ENCODE measurements at places on chromosomes 16 and 17. TPM values are rescaled to one million over a fixed set of nuclear protein-coding genes. Genes with fewer than 3 reads are reported as not detected.
A peak's percentile ranks its signal among the peaks of the same experiment; 100 is the strongest.

Gene KRTAP2-2
- not detected for total RNA-seq

Gene PMM2
- 21.4 TPM for total RNA-seq

Gene SLFN14
- not detected for total RNA-seq

Gene NOS2
- not detected for total RNA-seq

Gene PRSS8
- 26.0 TPM for total RNA-seq

Gene ATP1B2
- total RNA-seq, result 2.7 TPM

- no peaks in the 10 kb centered on the region for H3K36me3 ChIP-seq
- no peak for DNase-seq
- no peaks in the 10 kb centered on the region for H3K27me3 ChIP-seq
- no peak overlapping the region for H3K4me3 ChIP-seq
- H3K4me1 ChIP-seq, result peaks cover 16% of the 10 kb centered on the region
Measured at GRCh38 chr17:56699186-56699894, 105.8 kb downstream of the NOG start.

DNA sequence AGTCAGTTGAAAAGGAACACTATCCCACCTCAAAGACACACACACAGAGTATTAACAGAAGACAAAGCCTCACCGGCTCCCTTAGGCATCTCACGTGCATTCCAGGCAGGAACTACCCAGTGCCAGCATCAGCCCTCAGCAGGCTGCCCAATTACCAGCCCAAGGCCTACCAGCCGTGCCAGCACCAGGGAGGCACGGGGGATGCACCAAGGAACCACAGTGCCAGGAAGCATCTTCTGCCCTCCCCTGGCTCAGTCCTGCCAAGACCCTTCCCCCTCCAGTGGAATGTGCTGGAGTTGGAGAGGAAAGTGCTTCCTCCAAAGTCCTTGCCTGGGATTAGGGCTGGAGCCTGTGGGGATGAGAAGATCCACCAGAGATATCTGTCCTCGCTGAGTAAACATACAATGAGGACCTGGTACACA is 11.0 kb upstream of the KRT19 start:
- no peaks in the 10 kb centered on the region for H3K36me3 ChIP-seq
- no peak overlapping the region for H3K4me3 ChIP-seq
- H3K4me1 ChIP-seq, result peaks cover 23% of the 10 kb centered on the region
- no peak overlapping the region for H3K27ac ChIP-seq

DNA sequence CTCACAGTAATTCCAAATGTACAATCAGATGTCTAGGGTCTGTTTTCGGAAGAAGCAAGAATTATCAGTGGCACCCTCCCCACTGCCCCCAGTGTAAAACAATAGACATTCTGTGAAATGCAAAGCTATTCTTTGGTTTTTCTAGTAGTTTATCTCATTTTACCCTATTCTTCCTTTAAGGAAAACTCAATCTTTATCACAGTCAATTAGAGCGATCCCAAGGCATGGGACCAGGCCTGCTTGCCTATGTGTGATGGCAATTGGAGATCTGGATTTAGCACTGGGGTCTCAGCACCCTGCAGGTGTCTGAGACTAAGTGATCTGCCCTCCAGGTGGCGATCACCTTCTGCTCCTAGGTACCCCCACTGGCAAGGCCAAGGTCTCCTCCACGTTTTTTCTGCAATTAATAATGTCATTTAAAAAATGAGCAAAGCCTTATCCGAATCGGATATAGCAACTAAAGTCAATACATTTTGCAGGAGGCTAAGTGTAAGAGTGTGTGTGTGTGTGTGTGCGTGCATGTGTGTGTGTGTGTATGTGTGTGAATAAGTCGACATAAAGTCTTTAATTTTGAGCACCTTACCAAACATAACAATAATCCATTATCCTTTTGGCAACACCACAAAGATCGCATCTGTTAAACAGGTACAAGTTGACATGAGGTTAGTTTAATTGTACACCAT is 59.7 kb downstream of the HLF start:
- no peak overlapping the region for H3K4me3 ChIP-seq
- peaks cover 15% of the 10 kb centered on the region for H3K4me1 ChIP-seq
- DNase-seq, result no peak
- H3K36me3 ChIP-seq, result no peaks in the 10 kb centered on the region
- no peak overlapping the region for H3K27ac ChIP-seq
- no peaks in the 10 kb centered on the region for H3K27me3 ChIP-seq

DNA sequence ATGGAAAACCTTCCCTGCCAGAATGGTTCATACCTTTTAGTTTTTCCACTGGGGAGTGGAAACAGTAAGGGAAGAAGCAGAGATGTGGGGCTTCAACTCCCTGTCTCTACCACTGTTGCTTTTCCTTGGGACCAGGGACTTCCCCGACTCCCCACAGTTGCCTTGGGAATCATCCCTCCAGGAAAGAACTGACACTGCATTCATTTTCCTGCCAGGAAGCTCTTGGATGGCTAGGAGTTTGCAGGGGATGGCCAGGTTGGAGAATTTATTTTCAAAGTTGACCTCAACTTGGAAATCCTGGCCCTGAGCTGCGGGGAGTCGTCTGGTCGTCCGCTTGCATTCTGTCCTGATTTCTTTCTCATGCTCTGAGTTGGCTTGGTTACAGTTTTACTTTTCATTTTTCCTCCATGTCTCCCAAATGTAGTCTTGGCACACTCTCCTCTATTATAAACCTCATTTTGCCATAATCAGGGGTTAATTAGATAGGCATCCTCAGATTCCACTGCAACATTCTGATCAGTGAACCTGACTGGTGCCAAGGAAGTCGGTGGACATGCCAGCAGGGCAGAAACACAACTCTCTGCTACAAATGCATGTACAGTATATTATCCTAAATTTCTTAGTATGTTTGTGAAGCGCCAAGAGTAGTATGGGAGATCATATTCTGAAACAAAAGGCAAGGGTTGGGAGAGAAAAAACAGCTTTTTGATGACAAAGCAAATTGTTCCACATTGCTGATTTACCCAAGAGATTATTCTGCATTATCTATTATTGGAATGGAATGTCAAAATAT is 220.5 kb upstream of the XYLT1 start:
- H3K4me3 ChIP-seq, result no peak overlapping the region
- H3K27me3 ChIP-seq, result no peaks in the 10 kb centered on the region
- H3K36me3 ChIP-seq, result no peaks in the 10 kb centered on the region
- no peaks in the 10 kb centered on the region for H3K4me1 ChIP-seq
- H3K27ac ChIP-seq, result no peak overlapping the region

DNA sequence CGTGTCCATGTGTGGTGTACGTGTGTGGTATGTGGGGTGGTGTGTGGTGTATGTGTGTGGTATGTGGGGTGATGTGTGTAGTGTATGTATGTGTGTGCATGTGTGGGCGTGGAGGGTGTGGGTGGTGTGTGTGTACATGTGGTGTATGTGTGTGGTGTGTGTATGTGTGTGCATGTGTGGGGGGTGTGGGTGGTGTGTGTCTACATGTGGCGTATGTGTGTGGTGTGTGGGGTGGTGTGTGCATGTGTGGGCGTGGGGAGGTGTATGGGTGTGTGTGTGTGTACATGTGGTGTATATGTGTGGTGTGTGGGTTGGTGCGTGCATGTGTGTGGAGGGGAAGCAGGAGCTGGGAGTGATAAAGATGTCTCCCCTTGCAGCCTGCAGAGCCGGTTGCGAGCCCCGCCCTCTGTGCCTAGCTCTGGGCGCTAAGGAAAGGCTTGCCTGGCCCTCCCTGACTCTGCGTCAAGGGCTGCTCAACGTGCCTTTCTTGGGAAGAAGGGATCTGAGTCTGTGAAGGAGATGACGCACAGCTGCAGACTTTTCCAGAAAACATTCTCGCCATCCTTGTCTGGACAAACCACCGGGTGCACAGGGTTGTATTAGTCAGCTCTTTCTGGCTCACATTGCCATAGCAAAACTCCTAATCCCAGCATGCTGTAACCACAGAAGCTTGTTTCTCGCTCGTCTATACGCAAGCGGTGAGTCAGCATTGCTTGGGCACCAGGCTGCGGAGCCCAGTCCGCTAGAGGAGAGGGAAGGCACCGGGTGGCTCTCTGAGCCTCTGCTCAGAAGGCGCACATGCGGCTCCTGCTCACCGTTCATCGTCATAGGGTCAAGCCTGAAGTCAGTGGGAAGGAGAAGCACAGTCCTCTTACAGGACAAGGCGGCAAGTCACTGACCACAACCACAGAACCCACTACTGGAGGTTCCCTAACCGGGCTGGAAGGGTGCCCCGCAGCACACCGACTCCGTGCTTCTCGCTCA is 2.0 kb upstream of the CD300H start:
- H3K4me3 ChIP-seq, result no peak overlapping the region
- H3K4me1 ChIP-seq, result peaks cover 9% of the 10 kb centered on the region
- no peak for DNase-seq
- peak overlapping the region; percentile 52 for H3K27ac ChIP-seq

DNA sequence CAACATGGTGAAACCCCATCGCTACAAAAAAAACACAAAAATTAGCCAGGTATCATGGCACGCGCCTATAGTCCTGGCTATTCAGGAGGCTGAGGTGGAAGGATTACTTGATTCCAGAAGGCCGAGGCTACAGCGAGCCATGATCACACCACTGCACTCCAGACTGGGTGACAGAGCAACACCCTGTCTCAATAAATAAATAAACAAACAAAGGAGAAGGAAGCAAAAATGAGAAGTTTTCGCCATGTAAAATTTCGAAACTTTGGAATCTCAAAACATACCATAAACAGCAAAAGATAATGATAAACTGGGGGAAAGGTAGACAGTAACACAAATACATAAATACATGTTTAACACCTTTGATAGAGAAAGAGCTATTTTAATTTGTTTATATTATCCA is 130.9 kb downstream of the ZFHX3 start:
- H3K36me3 ChIP-seq, result no peaks in the 10 kb centered on the region
- DNase-seq, result no peak
- H3K4me3 ChIP-seq, result no peak overlapping the region
- H3K4me1 ChIP-seq, result peaks cover 19% of the 10 kb centered on the region

DNA sequence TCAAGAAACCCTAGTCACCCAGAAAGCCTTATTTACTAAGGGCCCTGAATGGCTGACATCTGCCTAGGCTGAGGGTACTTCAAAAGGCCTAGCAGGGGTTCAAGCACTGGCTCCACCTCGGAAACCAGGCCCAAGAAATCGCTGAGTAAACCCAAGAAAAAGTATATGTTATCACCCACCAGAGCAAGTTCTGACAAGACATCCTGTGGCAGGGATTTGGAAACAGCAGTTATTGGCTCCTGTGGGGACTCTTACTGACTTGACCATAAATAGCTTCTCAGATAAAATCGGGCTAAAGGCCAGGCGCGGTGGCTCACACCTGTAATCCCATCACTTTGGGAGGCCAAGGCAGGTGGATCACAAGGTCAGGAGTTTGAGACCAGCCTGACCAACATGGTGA is 12.2 kb downstream of the ATP6V0D1 start:
- peaks cover 56% of the 10 kb centered on the region for H3K4me1 ChIP-seq
- no peak overlapping the region for H3K27ac ChIP-seq
- DNase-seq, result no peak
- H3K27me3 ChIP-seq, result no peaks in the 10 kb centered on the region

- H3K27me3 ChIP-seq, result no peaks in the 10 kb centered on the region
- no peaks in the 10 kb centered on the region for H3K4me1 ChIP-seq
- H3K4me3 ChIP-seq, result no peak overlapping the region
- no peaks in the 10 kb centered on the region for H3K36me3 ChIP-seq
- DNase-seq, result no peak
Measured at GRCh38 chr17:46878055-46878454, 26.7 kb downstream of the WNT9B start.

- H3K4me1 ChIP-seq, result no peaks in the 10 kb centered on the region
- H3K27me3 ChIP-seq, result no peaks in the 10 kb centered on the region
- no peaks in the 10 kb centered on the region for H3K36me3 ChIP-seq
- H3K27ac ChIP-seq, result no peak overlapping the region
Measured at GRCh38 chr17:53979991-53980390, 157.3 kb downstream of the KIF2B start.

DNA sequence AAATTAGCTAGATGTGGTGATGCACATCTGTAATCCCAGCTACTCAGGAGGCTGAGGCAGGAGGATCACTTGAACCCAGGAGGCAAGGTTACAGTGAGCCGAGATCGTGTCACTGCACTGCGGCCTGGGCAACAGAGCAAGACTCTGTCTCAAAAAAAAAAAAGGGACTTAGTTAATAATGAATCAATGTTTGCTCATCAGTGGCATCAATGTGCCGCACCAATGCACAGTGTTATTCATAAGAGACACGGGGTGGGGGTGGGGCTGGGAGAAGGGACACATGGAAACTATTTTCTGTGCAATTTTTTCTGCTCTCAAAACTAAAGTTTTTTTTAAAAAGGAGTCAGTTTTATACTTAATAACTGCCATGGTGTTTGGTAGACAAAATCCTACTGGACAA is 6.8 kb upstream of the ATP2C2 start:
- H3K27ac ChIP-seq, result no peak overlapping the region
- peaks cover 3% of the 10 kb centered on the region for H3K4me1 ChIP-seq
- no peak overlapping the region for H3K4me3 ChIP-seq
- H3K27me3 ChIP-seq, result no peaks in the 10 kb centered on the region
- no peak for DNase-seq

DNA sequence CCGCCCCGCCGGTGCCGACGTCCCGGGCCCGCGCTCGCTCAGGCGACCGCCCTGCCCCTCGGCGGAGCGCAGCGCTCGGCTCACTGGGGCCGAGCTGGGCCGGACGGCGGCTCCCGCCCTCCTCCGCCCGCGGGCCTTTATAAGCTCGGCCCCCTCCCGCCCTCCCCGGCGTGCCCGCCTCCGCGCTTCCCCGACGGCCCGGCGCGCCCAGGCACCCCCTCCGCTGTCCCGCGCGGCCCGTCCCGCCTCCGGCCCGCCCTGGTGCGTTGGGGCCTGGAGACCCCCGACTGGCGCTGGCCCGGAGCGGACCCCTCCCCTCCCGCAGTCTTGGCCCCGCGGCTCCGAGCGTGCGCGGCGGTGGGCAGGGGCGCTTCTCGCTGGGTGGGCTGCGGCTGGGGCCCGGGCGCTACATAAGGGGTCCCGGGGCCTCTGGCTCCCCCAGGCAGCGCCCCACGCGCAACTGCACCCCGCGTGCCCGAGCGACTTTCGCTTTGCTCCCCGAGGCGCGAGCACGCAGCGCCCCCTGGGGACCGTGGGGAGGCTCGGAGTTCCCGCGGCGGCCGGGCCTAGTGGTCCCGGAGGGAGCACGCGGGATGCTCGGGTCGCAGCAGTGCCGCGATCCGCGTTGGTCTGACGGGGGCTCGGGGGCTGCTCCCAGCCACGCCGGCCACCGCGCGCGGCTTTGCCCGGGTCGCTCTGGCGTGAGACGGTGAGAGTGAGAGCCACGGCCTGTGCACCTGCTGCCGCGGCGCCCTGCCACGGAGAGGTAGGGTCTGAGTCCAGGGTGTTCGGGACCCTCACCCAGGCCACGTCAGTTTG is at the start of gene PIEZO1:
TSS of gene PIEZO1 (minus strand) at position 115 of the 819 bp plus-strand sequence. CDS start 256 bp downstream, outside the sequence.
- peak within 1 kb of the TSS; percentile 95 for H3K4me3 ChIP-seq
- peak within 1 kb of the TSS; percentile 96 for H3K27ac ChIP-seq
- H3K4me1 ChIP-seq, result peaks cover 44% of the 10 kb centered on the region
- H3K36me3 ChIP-seq, result no peaks in the 10 kb centered on the region
- no peak for DNase-seq
